ENCODE measurements at places on chromosomes 11 and 22.

DNA sequence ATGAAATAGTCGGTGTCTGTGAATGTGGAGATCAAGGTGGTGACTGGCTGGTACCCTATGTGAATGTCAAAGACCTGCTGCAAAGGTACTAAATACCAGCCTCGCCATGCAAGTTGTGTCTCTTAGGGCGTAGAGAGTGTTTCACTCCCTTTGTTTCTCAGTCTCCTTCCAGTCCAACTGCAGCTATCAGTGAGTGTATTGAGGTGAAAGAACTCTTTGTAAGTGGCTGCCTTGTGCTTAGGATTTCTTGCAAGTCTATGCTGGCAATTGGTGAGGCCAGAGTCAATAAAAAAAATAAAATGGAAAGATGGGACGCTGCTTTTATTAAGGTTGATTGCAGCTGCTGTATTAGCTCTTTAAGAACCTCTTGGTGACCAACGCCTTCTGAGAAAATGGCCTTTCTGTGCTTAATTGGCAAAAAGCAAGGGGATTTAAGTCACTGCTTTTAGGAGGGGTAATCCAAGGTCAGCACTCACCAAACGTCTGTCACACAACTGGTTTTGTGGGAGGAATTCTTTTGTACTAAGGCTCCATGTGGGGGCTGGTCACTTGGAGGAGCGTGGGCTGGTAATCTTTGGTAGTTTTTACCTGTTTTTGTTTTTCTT is 95.1 kb downstream of the PARVA start:
- no peak for DNase-seq

- DNase-seq: no peak
Measured at GRCh38 chr22:23922921-23923320, 28.7 kb downstream of the MIF start.

DNA sequence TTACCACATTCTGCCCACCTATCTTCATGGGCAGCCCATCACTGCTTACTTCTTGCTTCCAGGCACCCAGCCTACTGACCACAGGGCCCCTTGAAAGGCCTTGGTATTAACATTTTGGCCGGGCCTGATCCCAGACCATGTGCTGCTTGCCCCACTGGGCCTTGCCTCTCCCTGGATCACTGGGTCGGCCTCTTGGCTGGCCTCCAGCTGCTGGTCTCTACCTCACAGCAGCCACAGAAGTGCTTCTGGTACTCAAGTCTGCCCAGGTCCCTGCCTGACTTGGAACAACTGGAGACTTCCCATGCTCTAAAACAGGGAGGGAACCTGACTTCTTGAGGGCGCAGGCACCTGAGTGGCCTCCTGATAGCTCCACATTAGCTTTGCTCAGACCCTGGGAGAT is 63.6 kb downstream of the THAP12 start:
- DNase-seq: no peak

- no peak for DNase-seq
Measured at GRCh38 chr11:23310276-23310675, 450.0 kb upstream of the CCDC179 start.

GRCh38 chr11:12772324-12772723 is 98.1 kb downstream of the TEAD1 start:
- DNase-seq: no peak

GRCh38 chr11:124941703-124942102 is 5.9 kb upstream of the HEPACAM start:
- no peak for DNase-seq

GRCh38 chr11:19084661-19085315 is 24.3 kb upstream of the MRGPRX2 start:
- DNase-seq: no peak

DNA sequence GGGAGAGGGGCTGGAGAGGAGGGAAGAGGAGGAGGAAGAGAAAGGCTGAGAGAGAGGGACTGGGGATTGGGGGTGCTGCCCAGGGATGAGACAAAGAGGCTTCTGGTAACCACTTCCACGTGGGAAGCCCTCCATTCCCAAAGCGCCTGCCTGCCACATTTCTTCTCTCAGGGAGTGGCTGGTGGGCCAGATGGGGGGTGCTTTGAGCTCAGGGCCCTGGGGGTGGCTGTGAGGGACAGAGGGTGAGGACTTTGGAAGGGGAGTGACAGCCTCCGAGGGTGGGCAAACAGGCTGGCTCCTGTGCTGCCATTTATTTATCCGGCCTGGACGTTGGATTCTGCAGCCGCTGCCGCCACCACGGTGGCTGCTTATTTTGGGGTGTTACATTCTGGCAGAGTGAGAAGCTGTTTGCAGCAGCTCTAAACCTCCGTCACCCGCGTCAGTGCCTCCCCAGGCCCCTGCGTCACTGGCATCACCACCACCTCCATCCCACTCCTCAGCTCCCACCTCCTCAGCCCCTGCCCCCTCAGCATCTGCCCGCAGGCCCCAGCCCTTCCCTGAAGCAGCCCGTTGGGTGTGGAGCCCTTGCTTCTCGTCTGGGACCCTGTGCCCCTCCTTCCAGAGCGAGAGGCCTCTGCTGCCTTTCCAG is 1.6 kb downstream of the RTN4RL2 start:
- no peak for DNase-seq

GRCh38 chr22:48797731-48798130 is 1029.9 kb downstream of the BRD1 start:
- no peak for DNase-seq
